Upper lobe of left lung (tissue), 6 donors: ENCODE measurements at places on chromosomes 16 and 17. TPM values are rescaled to one million over a fixed set of nuclear protein-coding genes. Genes with fewer than 3 reads are reported as not detected.

DNA sequence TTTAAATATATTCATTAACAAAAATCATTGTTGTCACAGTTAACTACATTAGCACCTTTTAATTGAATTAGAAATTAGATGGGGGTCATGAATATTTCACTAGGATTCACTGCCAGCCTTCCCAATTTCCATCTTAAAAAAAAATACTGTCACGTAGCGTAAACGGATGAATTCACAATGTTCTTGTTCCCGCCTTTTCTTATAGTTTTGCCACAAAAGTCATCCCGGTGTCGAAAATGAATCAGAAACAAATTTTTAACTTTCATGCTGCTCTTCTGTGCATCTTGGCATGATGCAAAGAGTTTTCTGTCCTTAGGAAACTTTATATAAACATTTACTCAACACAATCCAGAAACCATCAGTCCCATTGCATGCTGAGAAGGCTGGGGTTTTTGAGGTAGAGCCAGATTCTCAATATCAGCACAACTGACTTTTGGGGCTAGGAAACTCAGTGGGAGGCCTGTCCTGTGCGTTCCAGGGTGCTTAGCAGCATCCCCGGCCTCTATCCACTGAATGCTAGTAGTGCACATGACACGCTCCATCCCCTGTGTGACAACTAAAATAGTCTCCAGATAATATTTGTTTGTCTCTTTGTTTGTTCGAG lies 252.9 kb upstream of the XYLT1 start:
- no peak overlapping the region for H3K27ac ChIP-seq
- no peaks in the 10 kb centered on the region for H3K27me3 ChIP-seq
- no peaks in the 10 kb centered on the region for H3K4me1 ChIP-seq
- H3K36me3 ChIP-seq, result no peaks in the 10 kb centered on the region
- DNase-seq, result no peak

- no peaks in the 10 kb centered on the region for H3K27me3 ChIP-seq
- H3K36me3 ChIP-seq, result no peaks in the 10 kb centered on the region
- peak overlapping the region; percentile 9 for H3K4me3 ChIP-seq
- peak; percentile 21 for DNase-seq
- H3K4me1 ChIP-seq, result peaks cover 66% of the 10 kb centered on the region
These were observed 10.8 kb upstream of the BCAR1 start for GRCh38 chr16:75262104-75262799.

Gene KRTAP3-1
- total RNA-seq, result not detected

- H3K27ac ChIP-seq, result no peak overlapping the region
- H3K27me3 ChIP-seq, result no peaks in the 10 kb centered on the region
- no peak overlapping the region for H3K4me3 ChIP-seq
These were observed 76.9 kb upstream of the DYNLRB2 start for GRCh38 chr16:80463751-80464495.

Gene TBC1D26
- not detected for total RNA-seq

- no peaks in the 10 kb centered on the region for H3K27me3 ChIP-seq
- no peaks in the 10 kb centered on the region for H3K4me1 ChIP-seq
- H3K4me3 ChIP-seq, result no peak overlapping the region
These were observed 8.0 kb upstream of the STX4 start for GRCh38 chr16:31025339-31025738.

DNA sequence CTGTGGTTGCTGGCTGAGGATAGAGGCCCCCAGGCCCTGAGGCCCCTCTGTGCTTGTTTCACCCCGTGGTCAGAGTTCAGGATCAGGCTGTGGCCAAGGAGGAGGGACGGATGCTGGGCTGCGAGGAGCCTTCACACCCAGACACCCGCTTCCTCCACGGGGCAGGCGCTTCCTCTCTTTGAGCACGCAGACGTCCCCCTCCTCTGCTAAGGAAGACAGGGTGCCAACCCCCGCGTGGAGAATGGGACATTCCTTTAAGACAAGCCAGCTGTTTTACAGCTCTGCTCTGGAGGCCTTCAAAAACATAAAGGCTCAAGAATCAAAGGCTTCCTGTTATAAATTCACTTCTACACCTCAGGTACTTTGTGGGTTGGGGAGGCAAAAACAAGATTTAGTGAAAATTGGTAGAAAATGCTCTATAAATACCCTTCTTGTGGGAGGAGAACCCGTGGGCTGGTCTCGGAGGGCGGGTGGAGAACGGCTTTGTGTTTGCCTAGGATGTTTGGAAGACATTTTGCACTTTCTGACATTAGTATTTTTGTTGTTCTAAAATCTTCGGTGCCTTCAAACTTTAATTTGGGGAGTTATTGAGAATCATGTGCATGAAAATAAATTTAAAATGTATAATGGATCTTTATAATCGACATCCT lies 60.8 kb upstream of the FOXF1 start:
- H3K27me3 ChIP-seq, result no peaks in the 10 kb centered on the region
- H3K36me3 ChIP-seq, result no peaks in the 10 kb centered on the region
- no peak for DNase-seq
- no peaks in the 10 kb centered on the region for H3K4me1 ChIP-seq
- no peak overlapping the region for H3K27ac ChIP-seq

GRCh38 chr17:45230410-45230786 lies 8.7 kb downstream of the FMNL1 start:
- H3K4me1 ChIP-seq, result peaks cover 53% of the 10 kb centered on the region
- H3K36me3 ChIP-seq, result no peaks in the 10 kb centered on the region
- H3K27ac ChIP-seq, result peak overlapping the region; percentile 91
- DNase-seq, result no peak
- no peak overlapping the region for H3K4me3 ChIP-seq

DNA sequence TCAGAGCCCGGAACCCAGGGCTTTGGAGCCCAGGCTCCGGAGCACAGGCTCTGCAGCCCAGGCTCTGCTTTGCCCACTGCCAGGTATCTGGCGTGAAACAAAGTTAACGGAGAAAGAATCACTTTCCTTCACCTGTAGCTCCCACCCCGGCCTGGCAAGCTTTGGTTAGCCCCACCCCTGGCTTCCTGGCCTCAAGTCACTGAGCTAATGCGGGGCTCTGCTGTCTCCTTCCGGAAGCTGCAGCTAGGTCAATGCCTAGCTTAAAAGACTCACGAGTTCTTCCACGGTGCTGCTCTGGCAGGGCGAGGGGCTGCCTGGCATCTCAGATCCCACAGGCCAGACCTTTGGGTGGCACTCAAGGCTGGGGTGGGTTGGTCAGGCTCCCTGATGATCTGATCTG lies 21.1 kb upstream of the SPPL2C start:
- H3K27ac ChIP-seq, result no peak overlapping the region
- no peak for DNase-seq
- H3K4me3 ChIP-seq, result no peak overlapping the region
- H3K27me3 ChIP-seq, result no peaks in the 10 kb centered on the region

DNA sequence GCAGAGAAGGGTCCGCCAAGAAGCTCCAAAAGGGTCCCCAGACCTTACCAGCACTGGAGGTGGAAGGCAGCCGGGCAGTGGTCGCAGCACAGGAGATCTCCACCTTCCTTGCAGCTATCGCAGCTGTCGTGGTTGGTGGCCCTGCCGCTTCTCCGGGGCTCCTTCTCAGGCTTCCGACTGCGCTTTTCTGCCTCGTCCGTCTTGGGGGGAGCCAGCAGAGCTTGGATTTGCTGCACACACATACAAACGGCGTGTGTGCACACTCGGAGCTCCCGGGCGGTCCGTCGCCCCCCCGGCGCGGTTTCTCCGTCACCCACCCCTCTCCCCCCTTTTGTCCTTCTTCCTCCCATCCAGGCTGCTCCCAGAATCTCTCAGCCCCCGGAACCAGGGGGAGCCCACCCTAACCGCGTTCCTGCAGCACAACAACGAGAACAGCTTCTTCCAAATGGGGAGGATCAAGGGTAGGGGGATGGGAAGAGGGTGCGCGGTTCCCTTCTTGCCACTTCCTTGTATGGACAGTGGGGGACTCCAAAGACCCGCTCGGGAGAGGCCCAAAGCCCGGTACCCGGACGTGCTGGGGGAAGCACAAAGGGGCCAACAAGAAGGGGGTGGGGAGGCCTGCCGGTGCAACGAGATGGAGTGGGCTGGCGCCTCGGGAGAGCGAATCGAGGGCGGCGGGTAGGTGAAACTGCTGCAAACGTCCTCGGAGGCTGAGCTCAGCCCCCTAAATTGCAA lies 1.1 kb downstream of the PHF12 start:
- H3K4me3 ChIP-seq, result peak overlapping the region; percentile 81
- no peaks in the 10 kb centered on the region for H3K27me3 ChIP-seq
- DNase-seq, result peak; percentile 86
- H3K27ac ChIP-seq, result peak overlapping the region; percentile 96
- H3K36me3 ChIP-seq, result no peaks in the 10 kb centered on the region

GRCh38 chr17:72510351-72511016 lies 389.7 kb downstream of the SOX9 start:
- no peaks in the 10 kb centered on the region for H3K4me1 ChIP-seq
- H3K4me3 ChIP-seq, result no peak overlapping the region
- no peaks in the 10 kb centered on the region for H3K36me3 ChIP-seq
- no peaks in the 10 kb centered on the region for H3K27me3 ChIP-seq

DNA sequence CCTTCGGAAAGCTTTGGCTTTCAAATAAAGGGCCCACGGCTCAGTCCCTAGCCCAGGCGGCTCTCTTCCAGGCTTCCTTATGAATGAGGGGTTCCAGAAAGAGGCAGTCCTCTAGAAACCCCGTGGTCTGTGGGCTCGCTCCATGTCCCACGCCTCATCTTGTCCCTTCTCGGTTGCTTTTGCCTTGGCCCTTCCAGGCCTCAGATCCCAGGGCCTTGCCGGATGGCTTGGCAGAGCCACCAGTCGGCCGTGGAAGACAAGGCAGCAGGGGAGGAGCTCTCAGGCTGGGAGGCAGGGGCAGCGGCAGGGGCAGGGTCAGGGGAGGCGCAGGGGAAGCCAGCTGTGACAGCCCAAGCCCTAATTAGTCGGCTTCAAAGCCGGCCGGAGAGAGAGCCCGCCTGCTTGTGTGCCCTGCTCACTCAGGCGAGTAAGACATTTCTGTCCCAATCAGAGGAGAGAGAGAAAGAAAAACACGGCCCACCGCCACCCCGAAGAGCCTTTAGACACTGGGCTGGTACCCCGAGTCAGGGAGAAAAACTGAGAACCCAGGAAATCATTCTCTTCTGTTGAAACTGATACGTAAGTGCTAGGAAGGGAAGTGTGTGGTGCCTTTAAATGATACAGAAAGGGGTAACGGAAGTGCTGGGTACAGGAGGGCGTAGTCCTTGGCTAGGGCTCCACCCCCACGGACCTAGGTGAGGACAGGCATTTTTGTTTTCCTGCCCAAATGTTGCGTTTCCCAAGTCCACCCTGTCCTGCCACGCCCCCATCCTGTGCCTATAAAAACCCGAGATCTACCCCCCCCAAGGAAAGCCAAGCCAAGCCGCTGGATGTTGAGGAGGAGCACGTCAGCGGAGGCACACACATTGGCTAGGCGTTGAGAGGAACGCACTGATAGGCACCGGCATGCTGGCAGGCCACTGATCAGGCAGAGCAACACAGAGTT lies 27.8 kb upstream of the MEIOC start:
- H3K27me3 ChIP-seq, result no peaks in the 10 kb centered on the region
- DNase-seq, result no peak
- no peaks in the 10 kb centered on the region for H3K36me3 ChIP-seq
- H3K4me3 ChIP-seq, result no peak overlapping the region
- H3K27ac ChIP-seq, result no peak overlapping the region

- no peaks in the 10 kb centered on the region for H3K27me3 ChIP-seq
- DNase-seq, result peak; percentile 74
- H3K4me3 ChIP-seq, result no peak overlapping the region
- no peaks in the 10 kb centered on the region for H3K36me3 ChIP-seq
These were observed 62.5 kb downstream of the SREBF1 start for GRCh38 chr17:17774009-17774881.

Gene KRTAP9-8
- total RNA-seq, result not detected

DNA sequence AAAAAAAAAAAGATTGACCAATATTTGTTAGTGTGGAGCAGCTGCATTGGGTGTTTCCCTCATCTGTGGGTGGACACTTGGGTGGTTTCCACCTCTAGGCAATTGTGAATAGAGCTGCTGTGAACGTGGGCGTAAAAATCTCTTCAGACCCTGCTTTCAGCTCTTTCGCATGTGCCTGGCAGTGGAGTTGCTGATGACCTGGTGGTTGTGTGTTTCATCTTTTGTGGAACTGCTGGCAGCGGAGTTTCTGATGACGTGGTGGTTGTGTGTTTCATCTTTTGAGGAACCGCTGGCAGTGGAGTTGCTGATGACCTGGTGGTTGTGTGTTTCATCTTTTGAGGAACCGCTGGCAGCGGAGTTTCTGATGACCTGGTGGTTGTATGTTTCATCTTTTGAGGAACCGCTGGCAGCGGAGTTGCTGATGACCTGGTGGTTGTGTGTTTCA lies 21.4 kb downstream of the ZC3H18 start:
- DNase-seq, result peak; percentile 50
- no peak overlapping the region for H3K27ac ChIP-seq
- no peaks in the 10 kb centered on the region for H3K27me3 ChIP-seq
- H3K4me1 ChIP-seq, result no peaks in the 10 kb centered on the region

DNA sequence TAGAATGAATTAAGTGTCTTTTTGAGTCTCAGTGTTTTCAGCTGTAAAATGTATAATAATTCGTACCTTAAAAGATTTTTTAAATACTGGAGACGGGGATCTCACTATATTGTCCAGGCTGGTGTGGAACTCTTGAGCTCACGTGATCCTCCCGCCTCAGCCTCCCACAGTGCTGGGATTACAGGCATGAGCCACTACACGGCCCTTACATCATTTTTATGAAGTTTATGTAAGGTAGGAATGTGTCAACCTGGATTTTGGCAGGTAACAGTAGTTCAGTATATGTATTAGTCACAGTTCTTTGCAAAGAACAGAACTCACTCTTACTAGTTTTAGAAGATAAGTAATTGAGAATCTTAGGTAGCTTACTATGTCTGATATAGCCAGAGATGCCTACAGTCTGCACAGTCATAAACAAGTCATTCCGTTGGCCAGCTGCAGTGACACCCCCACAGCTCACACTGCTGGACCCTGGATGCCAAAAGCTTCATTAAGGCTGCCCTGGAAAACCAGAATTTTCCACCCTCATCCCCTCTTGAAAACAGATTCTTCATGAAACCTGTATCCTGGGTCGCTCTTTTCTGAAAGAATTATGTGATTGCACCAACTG lies 583 bp upstream of the COX6A2 start:
- H3K4me1 ChIP-seq, result peaks cover 5% of the 10 kb centered on the region
- no peaks in the 10 kb centered on the region for H3K36me3 ChIP-seq
- no peak overlapping the region for H3K4me3 ChIP-seq
- no peaks in the 10 kb centered on the region for H3K27me3 ChIP-seq

GRCh38 chr17:1374431-1375177 lies 25.4 kb downstream of the YWHAE start:
- H3K36me3 ChIP-seq, result no peaks in the 10 kb centered on the region
- no peak overlapping the region for H3K4me3 ChIP-seq
- H3K4me1 ChIP-seq, result peaks cover 88% of the 10 kb centered on the region
- H3K27ac ChIP-seq, result no peak overlapping the region

GRCh38 chr17:61366715-61367413 lies 32.8 kb upstream of the TBX2 start:
- no peaks in the 10 kb centered on the region for H3K4me1 ChIP-seq
- no peaks in the 10 kb centered on the region for H3K36me3 ChIP-seq
- H3K4me3 ChIP-seq, result no peak overlapping the region
- DNase-seq, result no peak

Gene TEKT5
- not detected for total RNA-seq

Gene ABCC12
- 0.79 TPM for total RNA-seq

Gene NRN1L
- 2.3 TPM for total RNA-seq

DNA sequence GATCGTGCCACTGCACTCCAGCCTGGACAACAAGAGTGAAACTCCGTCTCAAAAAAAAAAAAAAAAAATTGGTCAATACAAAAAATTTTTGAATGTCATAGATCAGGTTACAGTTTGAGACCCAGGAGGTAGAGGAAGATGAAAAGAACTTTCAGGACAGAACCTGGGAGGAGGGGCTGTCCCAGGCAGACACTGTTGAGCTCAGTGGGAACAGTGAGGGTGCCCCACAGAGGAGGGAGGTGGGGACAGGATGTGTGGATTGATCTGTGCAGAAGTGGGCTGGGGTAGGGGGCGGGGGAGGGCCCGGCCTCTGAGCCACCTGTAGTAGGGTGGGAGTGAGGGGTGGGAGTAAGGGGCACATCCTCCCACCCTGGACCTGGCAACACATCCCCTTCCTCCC lies 58.3 kb downstream of the PRMT7 start:
- no peaks in the 10 kb centered on the region for H3K36me3 ChIP-seq
- no peak overlapping the region for H3K27ac ChIP-seq
- DNase-seq, result peak; percentile 31
- H3K4me3 ChIP-seq, result no peak overlapping the region
